ENCODE measurements at places on chromosomes 2 and 18.

DNA sequence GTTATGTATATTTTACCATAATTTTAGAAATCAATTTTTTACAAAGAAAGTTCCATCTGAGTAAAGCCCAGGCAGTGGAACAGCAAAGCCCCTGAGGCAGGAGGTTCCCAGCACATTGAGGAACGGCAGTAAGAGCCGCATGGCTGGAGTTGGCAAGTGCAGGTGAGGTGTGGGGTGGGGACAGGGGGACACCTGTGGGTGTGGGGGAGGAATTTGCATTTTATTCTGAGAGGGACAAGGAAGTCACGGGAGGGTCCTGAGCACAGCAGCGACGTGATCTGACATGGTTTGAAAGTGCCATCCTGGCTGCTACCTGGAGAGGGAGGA is 16.1 kb upstream of the ADI1 start:
- no peak for DNase-seq

DNA sequence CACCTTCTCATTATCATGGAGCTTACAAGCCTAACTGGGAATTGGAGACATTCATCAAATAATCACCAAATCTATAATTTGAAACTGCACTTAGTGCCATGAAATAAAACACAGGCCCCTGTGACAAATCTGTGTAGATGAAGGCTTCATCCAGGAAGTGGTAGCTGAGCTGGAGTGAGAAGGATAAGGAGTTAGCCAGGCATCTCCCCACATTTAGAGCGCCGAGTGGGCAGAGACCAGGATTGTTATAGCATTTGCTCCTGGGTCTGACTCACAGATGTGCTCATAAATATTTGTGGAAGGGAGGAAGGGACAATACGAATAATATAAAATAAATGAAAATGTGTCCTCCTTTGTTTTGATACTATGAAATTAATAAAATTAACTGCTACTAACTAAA is 2.5 kb upstream of the MAT2A start:
- no peak for DNase-seq

DNA sequence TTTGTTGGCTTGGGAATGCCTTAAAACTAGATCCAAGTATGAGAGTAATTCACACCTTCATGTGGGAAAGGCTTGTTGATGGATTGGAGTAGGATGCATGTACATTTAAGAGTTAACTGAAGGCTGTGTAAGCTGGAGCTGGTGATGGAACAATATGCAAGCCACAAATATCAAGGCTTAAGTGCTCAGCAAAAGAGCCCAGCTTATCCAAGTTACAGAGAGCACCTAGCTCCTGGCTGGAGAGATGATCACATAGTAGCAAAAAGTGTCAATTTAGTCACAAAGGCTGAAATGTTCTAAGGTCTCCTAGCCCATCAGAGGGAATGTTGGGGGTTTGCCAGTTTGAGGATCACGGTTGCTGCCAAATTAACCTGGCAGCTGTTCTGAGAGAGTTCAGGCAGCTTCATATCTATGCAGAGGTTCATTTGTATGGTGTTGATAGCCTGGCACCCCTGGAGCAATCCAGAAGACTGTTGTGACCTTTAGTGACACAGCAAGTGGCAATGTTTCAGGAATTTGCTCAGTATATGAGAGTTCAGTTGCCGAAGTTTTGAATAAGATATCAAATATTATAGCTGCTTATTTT is 228.2 kb downstream of the DOK6 start:
- no peak for DNase-seq

GRCh38 chr2:192230889-192231453 is 36.2 kb upstream of the TMEFF2 start:
- no peak for DNase-seq

GRCh38 chr2:60530660-60531281 is 22.7 kb downstream of the BCL11A start:
- DNase-seq, result no peak

DNA sequence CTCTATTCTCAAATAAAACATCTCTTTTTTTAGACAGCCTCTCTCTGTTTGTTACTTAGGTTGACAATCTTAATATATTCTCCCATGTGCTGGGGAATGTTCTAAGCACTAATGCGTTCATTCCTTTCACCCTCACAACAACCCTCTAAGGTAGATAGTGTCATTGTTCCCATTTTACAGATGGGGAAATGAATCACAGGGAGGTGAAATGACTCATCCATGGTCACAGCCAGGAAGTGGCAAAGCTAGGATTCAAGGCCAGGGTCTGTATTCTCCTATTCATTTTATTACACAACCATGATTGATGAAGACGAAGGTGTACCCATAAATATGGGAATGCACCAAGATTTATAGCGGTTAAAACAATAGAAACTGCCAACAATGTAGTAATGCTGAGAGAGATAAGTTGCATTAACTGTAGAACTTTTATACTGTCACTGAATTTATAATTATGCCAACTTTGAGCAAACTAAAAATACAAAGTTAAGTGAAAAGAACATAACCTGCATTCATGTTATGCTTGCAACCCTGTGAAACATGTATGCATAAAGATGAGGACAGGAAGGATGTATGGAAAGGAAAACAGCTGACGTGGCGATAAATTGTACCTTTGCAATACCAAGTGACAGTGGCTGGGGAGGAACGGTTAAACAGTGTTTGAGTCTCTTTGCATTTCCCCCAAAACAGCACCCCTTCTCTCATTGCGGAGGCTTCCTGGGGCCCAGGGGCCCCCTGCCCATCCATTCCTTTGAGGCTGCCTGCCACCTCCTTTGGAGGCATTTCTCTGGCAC is 257.7 kb upstream of the AGAP1 start:
- DNase-seq, result no peak

DNA sequence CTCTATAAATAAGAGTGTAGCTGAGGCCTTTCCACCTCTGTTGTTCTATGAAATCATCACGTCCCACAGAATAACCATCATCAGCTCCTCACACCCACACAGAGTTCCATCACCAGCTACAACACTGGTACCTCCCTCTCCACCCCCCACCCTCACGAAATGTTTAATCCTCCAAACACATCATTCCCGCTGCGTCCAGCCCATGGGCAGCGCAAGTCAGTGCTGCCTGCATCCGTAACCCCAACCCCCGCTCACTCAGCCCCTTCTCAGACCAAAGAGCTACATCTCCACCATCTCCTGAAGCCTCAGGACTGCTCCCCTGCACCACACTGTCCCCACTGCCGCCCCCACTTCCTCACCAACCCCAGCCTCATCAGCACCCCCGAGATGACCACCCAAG is 19.4 kb downstream of the DNMT3A start:
- DNase-seq, result no peak

DNA sequence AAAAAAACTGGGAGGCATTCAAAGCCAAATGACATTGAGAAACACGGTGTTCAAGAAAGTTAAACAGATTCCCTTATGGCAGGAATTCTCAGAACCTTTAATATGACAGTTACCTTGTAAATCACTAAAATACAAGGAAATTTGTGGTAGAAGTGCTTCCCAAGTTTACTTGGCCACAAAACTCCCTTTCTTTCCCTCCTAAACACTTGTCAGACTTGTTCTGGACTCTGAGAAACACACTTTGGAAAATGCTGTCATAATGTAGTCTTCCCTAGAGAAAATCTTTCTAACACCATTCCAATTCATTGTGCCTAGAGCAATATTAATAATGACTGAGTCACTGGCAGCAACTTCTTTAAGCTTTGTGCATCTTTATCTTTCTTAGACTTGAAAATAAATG is 140.4 kb downstream of the ANKRD44 start:
- no peak for DNase-seq

GRCh38 chr2:113723411-113723810 is 33.0 kb downstream of the SLC35F5 start:
- DNase-seq, result no peak

DNA sequence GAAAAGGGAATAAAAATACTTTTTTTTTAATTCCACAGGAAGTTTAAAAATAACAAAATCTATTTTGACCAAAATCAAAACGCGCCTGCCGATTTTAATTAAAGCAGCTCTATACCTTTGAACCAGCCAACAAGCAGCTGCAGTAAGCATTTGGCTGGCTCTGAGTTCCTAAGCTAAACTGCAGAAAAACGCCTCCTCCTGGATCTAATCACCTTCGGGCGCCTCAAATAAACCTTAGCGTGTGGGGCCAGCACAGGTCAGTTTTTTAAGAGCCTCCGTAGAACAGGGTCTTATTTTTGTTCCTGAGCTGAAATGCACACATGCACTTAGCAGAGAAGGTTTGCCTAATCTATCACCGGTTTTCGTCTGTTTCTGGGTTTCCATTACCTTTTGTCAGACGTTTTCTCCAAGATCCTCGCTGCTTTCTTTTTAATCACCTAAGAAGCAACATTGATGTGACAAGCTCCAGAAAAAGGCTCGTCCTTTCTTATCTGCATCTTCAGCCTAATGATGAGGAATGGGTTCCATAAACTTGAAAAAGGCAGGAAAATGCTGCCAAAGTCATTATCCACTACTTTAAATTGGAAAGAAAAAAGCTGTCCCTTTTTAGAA is 64.7 kb upstream of the HNRNPA3 start:
- no peak for DNase-seq

DNA sequence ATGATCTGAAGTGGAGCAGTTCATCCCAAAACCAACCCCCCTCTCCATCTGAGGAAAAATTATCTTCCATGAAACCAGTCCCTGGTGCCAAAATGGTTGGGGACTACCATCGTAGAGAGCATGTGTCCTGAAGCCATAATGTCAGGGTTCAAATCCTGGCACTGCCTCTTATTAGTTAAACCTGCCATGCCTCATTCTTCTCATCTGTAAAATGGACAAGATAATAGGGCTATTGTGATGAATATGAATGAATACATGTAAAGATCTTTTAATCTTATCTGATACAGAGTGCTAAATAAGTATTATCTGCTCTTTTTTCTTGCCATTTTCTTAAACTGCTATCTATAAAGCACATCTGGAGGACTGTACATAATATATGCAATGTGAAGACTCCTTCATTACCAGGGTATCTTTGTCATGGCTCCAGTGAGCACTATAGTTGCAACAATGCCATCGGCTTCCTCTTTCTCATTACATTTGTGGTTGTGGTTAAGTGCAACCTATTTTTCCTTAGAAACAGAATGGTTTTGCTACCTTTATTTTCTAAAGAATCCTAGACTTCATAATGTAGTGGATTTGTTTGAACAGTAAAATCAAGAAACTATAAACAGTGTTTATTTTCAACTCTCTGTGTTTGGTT is 27.0 kb downstream of the MFSD6 start:
- DNase-seq, result no peak

GRCh38 chr2:43622931-43623451 is 14.1 kb upstream of the PLEKHH2 start:
- DNase-seq, result no peak

GRCh38 chr18:70464343-70465114 is 175.7 kb downstream of the SOCS6 start:
- DNase-seq, result no peak

- no peak for DNase-seq
Observed at GRCh38 chr2:10883801-10884478, 27.8 kb upstream of the KCNF1 start.

GRCh38 chr18:39969803-39970494 is 1985.1 kb upstream of the PIK3C3 start:
- no peak for DNase-seq

DNA sequence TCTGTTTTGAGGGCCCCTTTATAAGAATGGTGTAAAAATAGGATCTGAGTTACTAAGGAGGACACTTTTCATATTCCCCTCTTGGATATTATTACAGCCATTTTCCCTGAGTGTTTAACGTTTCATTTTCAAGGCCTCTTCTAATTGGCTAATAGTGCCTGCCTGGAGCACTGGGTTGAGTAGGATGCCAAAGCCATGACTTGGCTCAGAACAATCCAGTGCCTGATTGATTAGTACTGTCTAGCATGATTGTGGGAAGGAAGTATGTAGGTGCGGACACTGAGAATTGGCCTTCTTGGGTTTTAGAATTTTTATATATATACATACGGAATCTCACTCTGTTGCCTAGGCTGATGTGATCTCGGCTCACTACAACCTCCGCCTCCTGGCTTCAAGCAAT is 66.1 kb downstream of the NAB1 start:
- no peak for DNase-seq

- no peak for DNase-seq
Observed at GRCh38 chr2:10274376-10274775, 28.3 kb upstream of the HPCAL1 start.

DNA sequence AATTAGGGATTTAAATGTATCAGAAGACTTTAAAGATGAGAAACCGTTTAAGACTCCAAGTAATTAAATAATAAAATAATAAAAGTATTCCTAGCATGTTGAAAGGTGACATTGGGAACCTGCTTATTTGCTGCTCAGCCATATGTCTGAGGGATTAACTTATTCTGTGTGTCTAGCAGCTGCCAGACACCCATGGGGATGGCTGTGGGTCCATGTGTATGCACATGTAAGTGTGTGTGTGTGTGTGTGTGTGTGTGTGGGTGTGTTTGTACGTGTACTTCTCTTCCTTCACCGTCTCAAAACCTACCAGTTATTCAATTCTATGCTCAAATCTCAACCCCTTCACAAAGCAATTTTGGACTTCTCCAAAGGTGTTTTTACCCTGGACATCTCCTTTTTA is 124.5 kb downstream of the SETBP1 start:
- no peak for DNase-seq

DNA sequence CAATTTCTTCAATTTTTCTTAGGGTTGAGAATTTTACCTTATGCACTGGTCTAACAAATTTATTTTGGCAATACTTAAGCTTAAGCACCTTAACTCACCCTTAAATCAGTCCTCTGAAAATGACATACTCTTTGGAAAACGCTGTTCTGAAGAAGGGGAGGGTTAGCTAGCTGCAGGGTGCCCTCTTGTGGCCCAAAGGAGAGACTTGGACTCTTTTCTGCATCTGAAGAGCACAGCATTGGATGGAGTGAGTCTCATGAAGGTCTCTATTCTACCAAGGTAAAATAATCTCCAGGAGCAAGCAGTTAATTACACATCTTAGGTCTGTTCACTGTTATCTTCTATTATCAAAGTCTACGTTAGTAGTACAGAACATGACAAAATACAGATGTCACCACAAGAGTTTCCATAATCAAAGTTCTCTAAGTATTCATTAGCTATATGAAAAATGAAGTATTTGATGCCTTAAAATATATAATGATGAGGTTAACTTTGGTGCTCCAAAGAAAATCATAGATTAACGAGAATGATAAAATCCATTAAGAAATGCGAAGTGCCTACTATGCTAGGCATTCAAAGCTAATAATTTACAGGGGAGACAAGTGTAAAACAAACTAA is 24.4 kb downstream of the PUM2 start:
- DNase-seq, result peak; percentile 14

DNA sequence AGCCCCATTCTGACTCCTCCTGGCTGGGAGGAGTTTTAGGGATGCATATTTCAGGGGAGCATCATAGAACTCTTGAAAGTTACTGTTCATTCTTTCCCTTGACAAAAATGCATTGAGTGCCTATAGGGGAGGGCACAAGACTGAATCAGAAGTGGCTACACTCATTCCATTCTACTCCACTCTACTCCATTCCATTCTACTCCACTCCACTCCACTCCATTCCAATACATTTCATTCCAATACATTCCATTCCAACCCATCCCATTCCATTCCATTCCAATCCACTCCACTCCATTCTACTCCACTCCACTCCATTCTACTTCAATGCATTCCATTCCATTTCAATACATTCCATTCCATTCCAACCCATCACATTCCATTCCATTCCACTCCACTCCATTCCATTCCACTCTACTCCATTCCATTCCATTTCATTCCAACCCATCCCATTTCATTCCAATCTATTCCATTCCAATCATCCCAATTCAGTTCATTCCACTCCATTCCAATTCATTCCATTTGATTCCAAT is 110.8 kb downstream of the LOXHD1 start:
- DNase-seq, result no peak

- no peak for DNase-seq
Observed at GRCh38 chr2:68698567-68699377, 35.8 kb upstream of the ARHGAP25 start.
